ENCODE measurements at places on chromosomes 7 and 10. TPM values are rescaled to one million over a fixed set of nuclear protein-coding genes. Genes with fewer than 3 reads are reported as not detected.

CD36 gene
- total RNA-seq: 32.1 TPM

PNLIPRP3 gene
- not detected for total RNA-seq

GRID2IP gene
- total RNA-seq: 3.5 TPM

GPRIN2 gene
- total RNA-seq: 32.0 TPM

WASL gene
- 34.0 TPM for total RNA-seq

ASB10 gene
- total RNA-seq: not detected

COBL gene
- total RNA-seq: 3.8 TPM

CACNB2 gene
- total RNA-seq: 16.2 TPM

ECHDC3 gene
- total RNA-seq: 1.3 TPM

TECPR1 gene
- 22.8 TPM for total RNA-seq

CRTAC1 gene
- total RNA-seq: 15.5 TPM

CDC14C gene
- total RNA-seq: not detected

TWIST1 gene
- total RNA-seq: 2.7 TPM

PLAU gene
- total RNA-seq: 1.00 TPM

HOXA5 gene
- total RNA-seq: not detected

OR2A42 gene
- 0.45 TPM for total RNA-seq

BTBD16 gene
- not detected for total RNA-seq

CALHM1 gene
- not detected for total RNA-seq

ZNF503 gene
- total RNA-seq: 1.2 TPM

THSD7A gene
- 71.7 TPM for total RNA-seq

CLDN3 gene
- total RNA-seq: 0.36 TPM

GATA3 gene
- 0.09 TPM for total RNA-seq

CELF2 gene
- total RNA-seq: 122 TPM

SPDYE5 gene
- not detected for total RNA-seq

TSPAN33 gene
- total RNA-seq: 13.6 TPM

PRKG1 gene
- total RNA-seq: 58.3 TPM

PRSS1 gene
- not detected for total RNA-seq

PAPOLB gene
- total RNA-seq: 3.9 TPM

NME8 gene
- not detected for total RNA-seq

ANKRD7 gene
- total RNA-seq: 9.3 TPM

ARMS2 gene
- total RNA-seq: not detected

SGMS1 gene
- 39.2 TPM for total RNA-seq

MUC3A gene
- total RNA-seq: 1.5 TPM

POP7 gene
- total RNA-seq: 21.7 TPM

GBF1 gene
- total RNA-seq: 26.0 TPM

LRRC61 gene
- 8.2 TPM for total RNA-seq

MAP3K8 gene
- 3.8 TPM for total RNA-seq

HOXA10 gene
- total RNA-seq: not detected
